Effector memory CD4-positive, alpha-beta T cell (primary cell): ENCODE measurements at places on chromosomes 16 and 17.
A peak's percentile ranks its signal among the peaks of the same experiment; 100 is the strongest.

DNA sequence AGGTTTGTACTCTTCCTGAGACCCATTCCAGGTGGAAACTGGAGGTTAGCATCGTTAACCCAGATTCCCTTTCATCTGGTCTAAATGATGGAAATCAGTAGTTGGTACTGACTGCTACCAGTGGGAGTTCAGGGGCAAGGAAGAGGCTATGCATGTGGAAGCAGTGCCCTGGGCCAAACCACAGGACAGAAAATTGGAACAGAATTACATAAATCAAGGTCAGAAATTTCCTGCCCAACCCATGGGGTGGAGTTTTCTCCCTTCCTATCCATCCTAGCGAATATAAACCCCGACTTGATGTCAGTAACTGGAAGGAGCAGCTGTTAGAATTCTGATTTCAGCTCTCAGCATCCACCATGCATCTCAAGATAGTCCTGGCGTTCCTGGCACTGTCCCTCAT lies at the start of gene AOC2:
Gene AOC2, plus strand, starts transcription at position 310 of the 400 bp plus-strand sequence. Its CDS starts 47 bp downstream, at position 357.
- DNase-seq: no peak

DNA sequence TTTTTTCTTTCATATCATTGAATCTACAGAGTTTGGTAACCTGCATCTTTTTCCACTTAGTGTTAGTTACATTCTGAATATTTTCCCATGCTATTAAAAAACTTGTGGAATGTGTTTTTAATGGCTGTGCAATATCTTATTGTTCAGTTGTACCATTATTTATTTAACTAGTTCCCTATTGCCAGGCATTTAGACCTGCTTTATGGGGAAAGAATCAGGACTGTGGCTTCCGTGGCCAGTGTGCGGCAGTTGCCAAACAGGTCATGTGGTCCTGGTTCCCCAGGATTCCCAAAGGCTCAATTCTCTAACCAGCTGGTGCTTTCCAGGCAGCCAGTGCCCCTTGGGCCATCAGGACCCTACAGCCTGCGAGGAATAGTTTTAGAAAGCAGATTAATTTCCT lies 30.8 kb downstream of the NDEL1 start:
- no peak for DNase-seq

DNA sequence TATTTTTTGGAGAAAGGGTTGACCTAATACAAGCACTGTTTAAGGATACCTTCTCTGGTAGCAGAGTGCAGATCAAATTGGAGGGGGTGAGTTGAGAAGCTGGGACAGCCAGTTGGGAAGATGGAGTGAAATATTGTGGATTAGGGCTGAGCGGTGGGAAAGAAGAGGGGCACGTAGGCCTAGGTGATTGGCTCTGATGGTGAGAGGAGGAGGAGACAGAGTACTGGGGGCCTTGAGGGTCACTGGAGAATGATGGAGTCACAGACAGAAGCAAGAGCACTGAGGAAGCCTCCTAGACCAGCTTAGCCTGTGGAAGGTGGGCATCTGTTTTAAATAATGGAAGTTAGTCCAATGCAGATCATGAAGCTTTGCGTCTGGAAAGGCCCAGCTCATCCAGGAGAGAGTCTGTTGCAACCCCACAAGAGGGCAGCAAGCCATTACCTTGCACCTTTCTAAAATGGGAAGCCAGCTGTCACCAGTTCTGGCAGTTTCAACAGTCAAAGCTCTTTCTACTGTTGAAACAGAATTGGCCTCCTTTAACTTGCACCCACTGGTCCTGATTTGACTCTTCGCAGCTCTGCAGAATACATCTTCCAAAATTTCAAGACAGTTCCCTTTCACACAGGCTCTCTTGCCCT lies 11.8 kb downstream of the SLC9A5 start:
- DNase-seq: no peak

- DNase-seq: no peak
Measured at GRCh38 chr16:65178151-65178550, 56.3 kb upstream of the CDH11 start.

- DNase-seq: no peak
Measured at GRCh38 chr16:1469693-1470201, 5.1 kb downstream of the CLCN7 start.

GRCh38 chr16:18072161-18072560 lies 264.4 kb downstream of the NPIPA8 start:
- DNase-seq: no peak

- no peak for DNase-seq
Measured at GRCh38 chr16:19170043-19170655, 2.1 kb downstream of the SYT17 start.

- DNase-seq: no peak
Measured at GRCh38 chr17:1783834-1784611, 22.2 kb downstream of the SERPINF1 start.

GRCh38 chr17:57294629-57295501 lies 38.5 kb downstream of the MSI2 start:
- no peak for DNase-seq

GRCh38 chr17:79648181-79648831 lies 37.5 kb upstream of the RBFOX3 start:
- DNase-seq: no peak

DNA sequence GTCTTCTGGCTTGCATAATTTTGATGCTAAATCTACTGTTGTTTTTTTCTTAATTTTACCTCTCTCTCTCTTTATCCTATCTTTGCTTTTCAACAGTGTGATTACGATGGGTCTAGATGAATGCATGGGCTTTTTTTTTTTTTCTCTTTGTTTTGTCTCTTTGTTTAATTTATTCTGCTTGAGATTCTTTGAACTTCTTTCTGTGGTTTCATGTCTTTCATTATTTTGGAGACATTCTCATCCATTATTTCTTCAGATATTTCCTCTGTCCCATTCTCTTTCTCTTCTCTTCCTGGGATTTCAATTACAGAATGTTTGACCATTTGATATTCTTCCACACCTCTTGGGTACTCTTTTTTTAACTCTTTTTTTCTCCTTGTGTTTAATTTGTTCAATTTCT lies 52.3 kb downstream of the CCDC182 start:
- DNase-seq: no peak

DNA sequence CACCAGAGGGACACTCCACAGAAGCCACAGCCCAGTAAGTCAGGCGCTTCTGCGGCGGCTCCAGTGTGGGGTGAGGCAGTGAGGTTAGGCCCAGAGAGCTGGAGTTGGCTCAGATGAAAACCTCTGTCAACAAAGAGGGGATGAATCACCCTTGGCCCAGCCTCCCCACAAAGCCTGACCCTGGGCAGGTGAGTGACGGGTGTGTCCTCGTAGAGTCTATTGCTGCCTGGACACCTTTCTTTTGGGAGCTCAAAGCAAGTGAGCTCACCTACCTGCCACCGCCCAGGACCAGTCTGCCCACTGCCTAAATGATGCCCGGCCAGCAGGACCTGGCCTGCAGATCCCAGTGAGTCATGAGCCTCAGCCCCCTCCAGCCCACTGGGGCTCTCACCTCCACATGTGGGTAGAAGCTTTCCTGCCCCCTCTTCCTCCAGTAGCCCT lies 24.9 kb upstream of the DBNDD1 start:
- DNase-seq: no peak

DNA sequence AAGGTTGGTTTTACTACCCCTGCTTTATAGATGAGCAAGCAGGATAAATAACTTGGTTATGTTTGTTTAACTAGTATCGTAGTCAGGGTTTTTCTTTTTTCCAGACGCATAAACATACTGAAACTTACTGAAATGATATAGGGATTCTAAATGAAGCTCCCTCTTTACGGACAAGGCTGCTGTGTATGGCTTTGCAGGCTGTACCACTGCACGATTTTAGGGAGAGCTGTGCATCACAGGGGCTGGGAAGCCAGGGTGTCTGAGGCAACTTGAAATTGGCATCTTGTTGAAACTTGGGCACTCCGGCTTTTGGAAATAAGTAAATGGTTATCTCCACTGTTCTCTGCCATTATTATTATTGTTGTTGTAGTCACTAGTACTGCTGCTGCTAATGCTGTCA lies 218.1 kb upstream of the CDH8 start:
- DNase-seq: no peak

DNA sequence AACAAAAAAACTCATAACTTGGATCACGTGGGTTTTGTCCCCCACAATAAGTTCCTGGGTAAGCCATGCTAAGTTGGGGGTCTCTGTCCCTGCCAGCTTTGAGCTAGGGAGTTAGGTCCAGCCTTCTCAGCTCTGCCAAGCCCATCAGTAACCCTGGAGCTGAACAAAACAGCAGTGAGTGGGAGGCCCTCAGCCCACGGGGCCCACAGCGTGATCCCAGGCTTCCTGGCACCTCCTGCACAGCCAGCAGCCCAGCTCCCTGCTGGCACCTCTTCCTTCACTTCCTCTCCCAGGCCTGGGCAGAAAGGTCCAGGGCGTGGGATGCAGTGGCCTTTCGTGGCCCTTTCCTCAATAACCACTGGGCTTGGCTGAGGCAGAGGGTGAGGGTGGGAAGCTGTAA lies 35.5 kb upstream of the CDC42EP4 start:
- DNase-seq: no peak

DNA sequence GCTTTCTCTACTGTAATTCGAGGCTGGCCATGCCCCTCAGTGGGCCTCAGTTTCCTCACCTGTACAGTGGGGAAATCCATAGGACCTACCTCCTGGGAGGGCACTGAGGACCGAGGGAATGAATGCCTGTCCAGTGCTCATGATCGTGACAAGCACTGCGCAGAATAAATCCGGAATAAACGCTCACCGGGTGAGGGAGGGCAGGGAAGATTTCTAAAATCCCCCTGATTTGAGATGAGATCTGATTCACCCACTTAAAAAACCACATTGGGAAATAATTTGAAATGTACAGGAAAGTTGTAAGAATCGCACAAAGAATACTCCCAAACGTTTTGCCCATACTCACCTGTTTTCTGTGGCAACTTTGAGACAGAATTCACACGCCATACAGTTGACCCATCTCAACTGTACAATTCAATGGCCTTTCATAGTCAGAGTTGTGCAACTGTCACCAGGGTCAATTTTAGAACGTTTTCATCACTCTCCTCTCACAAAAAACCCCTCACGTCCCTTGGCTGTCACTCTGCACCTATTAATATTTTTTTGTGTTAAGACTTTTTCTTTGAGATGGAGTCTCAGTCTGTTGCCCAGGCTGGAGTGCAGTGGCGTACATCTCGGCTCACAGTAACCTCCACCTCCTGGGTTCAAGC lies 49.8 kb downstream of the IRF8 start:
- no peak for DNase-seq

GRCh38 chr17:59431601-59432000 lies 100.1 kb downstream of the YPEL2 start:
- DNase-seq: no peak

DNA sequence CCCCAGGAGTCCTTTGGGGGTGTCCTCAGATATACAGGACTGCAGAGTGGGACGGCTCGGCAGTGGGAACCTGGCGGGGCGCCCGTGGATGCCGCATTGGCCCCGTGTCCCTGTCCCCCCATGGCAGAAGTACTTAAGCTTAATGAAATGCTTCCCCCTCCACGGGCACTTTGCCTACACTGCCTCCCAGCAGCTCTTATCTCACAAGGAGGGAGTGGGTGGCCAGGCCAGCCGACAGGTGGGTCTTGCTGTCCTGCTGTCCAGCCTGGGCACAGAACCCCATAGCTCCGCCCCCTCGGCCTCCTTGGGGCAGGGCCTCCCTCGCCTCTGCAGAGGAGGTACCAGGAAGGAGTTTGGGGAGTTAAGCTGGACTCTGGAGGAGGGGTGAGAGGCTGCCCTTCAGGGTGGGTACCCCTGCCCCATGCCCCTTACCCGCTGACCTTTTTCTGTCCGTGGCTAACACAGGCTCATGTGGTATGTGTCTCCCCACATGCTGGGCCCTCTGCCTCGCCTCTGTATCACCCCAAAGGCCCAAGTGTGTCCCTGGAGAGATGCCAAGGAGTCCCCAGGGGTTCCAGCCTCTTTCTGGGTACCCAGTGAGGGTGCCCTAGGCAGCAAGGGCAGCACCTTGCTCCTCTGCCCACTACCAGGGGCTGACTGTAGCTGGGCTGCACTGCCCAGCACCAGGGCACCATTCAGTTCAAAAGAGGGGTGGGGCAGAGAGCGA lies 8.7 kb downstream of the THRA start:
- DNase-seq: no peak

GRCh38 chr16:5509794-5510193 lies 412.2 kb upstream of the EEF2KMT start:
- no peak for DNase-seq

GRCh38 chr17:10327640-10328039 lies 45.2 kb downstream of the MYH13 start:
- DNase-seq: peak; percentile 9

DNA sequence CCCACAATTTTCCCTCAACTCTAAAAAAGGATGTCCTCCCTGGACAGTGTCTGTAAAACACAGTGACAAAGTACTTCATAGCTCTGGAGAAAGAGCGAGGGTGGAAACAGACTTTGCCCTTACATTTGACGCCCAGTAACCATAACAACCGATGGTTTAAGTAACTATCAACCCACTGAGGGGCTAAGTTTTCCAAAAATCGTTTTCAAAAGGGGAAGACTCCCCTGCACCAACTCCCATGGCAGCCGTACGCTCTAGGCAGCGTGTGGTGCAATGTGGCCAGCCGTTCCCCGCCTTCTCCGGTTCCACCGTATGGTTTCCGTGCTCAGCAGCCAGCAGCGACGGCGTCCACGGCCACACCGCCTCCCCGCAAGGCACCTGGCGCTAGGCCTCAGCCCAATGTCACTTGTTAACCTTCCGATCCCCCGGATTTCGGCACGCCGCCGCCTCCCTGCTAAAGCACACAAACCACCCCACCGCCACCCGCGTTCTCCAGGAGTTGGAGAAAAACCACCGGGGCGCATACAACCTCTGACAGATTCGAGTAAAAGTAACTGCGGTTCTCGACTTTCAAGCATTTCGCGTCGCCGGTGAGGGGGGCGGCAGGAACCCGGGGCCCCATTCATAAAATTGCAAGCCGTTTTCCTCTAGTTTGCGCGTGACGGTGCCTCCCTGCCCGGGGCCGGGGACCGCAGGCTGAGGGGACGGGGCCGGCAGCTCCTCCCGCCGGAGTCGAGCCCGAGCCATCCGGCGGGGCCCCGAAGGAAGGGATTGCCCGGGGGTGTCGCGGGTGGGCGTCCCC lies 661 bp downstream of the TEX2 start:
- DNase-seq: peak; percentile 44

DNA sequence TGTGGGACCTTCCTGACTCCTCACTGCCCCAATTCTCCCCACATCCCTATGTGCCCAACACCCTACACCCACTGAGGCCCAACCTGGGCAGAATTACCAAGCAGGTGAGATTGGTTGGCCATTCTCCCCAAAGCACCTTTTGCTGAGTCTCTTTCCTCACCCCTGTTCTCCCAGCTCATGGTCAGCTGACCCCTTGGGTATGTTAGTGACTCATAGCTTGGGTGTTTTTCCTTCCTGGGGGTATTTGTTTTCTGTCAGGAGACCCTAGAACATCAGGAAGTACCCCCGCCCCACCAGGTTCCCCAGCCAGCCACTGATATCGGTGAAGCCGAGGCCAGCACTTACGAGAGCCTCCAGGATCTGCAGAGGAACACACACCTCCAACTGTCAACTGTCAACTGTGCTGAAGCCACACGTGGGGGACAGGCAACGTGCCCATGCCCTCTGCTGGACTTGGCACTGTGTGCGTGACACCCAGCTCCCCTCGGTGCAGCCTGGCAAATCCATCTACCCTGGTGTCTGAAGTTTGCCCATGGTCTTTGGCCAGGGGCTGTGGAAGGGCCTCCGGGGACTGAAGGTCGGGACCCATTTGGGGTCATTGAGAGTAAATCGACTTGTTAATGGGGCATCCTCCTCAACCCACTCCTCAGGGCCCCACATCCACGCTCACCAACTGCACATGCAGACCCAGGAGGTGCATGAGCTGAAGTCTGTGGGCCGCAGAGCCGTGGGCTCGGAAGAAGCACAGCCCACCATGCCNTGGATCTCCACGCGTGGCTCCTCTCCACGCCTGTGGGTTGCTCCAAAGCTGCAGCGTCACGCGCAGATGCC lies 53.1 kb downstream of the METRNL start:
- no peak for DNase-seq

GRCh38 chr17:76204277-76204676 lies 36.0 kb downstream of the RNF157 start:
- no peak for DNase-seq

- no peak for DNase-seq
Measured at GRCh38 chr16:63289834-63290460, 1253.7 kb upstream of the CDH8 start.
